Caco-2 (cell line): ENCODE measurements at places on chromosomes 5 and 9. TPM values are rescaled to one million over a fixed set of nuclear protein-coding genes. Genes with fewer than 3 reads are reported as not detected.

Gene RAPGEF6
- 17.4 and 22.4 TPM in 2 replicates for total RNA-seq

GRCh38 chr9:113990975-113991471, 87.1 kb downstream of the AMBP start:
- DNase-seq, result no peak

DNA sequence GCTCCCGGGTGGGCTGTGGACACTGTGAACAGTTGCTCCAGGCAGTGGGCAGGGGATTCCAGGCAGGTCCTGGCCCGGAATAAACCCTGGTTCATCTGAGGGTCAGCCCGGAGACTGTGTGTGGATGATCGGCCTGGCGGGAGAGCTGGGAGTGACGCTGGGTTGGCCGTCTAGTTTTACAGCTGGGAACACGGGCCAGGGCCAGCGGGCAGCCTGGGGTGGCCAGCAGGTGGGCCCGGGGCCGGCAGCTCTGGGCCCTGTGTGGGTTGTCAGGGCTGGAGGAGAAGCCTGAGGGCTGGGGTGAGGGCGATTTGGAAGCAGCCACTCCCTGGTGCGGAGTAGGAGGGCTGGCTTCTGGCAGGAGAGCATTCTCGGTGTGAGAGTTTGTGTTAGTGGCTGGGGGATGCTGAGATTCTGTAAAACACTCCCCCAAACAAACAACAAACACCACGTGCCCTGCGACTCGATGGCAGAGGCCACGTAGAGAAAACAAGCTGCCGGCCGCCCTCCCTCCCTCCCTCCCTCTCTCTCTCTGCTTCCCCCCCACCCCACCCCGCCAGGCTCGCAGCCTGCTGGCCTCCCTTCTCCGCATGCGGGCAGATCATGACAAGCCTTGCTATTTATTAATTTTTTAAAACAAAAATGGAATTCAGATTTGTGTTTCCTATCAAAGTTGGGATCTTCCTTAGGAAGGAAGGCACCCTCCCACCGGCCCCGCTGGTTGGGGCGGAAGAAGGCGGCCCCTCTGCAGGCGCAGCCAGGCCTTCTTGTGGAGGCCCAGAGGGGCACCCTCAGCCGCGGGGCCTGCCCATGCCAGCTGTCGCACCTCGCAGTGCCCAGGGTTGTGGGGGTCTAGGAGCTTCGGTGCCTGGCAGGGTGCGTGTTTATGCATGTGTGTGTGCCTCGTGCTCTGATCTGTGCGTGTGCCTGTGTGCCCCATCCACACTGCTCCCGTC, 49.5 kb downstream of the RXRA start:
- no peak for DNase-seq

- DNase-seq, result no peak
Observed at GRCh38 chr5:80740999-80741398, 86.2 kb upstream of the DHFR start.

- no peak for DNase-seq
Observed at GRCh38 chr9:76297721-76298239, 96.4 kb downstream of the RFK start.
